ENCODE measurements at places on chromosomes 5 and 9.

GRCh38 chr5:149946118-149946517 lies 1.5 kb upstream of the PDE6A start:
- no peak for DNase-seq

GRCh38 chr5:34749431-34749873 lies 89.5 kb upstream of the TTC23L start:
- DNase-seq, result no peak

DNA sequence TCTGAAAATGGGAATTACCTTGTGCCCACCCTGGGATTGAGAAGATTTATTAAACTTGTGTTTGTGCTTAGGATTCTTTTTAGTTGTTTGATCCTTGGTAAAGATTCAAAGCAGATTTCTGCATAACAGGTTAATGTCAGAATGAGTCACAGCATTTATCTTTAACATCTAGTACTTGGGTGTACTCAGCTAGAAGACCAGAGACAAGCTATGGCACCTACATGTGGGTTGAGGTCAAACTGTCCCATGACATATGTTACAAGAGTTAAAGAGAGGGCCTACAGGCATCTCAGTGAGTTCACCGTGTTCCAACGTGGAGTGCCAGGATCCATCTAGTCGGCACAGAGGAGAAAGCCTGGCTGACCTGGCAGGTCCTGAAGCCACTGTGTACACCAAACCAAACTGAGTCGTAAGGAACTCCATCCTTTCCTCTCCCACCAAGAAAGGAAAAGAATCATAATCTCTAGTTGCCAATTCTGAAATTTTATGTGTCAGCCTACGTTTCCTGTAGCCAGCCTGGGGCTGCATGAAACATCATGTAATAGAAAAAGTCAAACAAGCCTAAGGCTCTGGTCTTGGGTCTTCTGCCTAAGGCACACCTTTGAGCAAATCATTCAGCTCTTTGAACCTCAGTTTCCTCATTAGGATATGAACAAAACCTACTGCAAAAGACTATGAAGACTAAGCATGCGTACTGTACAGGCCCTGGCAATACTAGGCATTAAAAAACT lies 73.7 kb downstream of the RCL1 start:
- no peak for DNase-seq

- DNase-seq, result no peak
Observed at GRCh38 chr5:162289489-162289888, 221.9 kb downstream of the GABRG2 start.

DNA sequence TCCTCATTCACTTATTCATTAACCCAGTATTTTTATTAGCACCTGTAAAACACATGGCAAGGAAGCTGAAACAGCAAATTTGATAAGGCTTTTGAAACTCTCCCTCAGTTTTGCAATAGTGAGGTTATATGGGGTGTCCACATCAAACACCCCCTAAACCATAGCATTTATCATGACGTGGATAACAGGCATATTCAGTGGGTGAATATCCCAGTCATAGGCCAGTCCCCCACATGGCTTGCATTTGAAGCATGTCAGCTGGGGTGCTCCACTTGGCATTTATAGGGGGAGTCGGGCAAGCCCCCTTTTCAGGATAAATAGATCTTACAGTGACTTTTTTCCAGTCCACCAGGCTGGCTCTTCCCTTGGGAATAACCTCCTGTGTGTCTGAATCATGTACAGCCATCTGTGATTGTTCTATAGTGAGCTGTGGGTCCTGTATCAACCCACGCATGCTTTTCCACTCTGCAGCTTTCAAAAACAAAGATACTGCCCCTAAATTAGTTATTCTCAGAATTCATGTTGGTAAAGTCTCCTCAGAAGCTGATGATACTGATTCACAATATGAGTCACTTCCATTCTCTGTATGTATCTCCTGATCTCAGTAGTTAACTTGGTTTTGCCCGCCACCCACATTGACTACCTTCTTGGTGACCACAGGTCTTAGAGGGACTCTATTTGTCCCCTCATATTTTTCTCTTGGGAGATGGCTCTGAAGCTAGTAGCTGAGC lies 84.4 kb upstream of the SPIN1 start:
- peak; percentile 28 for DNase-seq

GRCh38 chr9:21294364-21294774 lies 10.7 kb downstream of the IFNA5 start:
- DNase-seq, result no peak

- no peak for DNase-seq
Observed at GRCh38 chr5:1174122-1174936, 27.1 kb upstream of the SLC6A19 start.

DNA sequence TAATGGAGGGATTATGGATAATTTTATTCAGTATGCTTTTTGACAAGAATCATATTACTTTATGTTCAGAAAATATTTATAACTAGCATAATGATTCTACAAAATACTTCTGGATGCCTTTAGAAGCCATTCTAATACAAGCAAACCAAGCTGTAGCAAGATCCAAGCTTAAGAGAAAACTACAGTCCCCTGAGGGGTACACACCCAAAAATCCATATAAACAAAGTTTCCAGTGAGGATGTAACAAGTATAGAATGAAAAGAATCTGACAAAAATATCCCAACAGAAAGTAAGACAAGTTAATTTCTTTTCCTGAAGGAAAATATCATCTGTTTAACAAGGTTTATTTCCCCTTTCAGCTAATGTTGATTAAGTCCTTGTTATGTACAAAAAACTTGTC lies 53.9 kb downstream of the MLLT3 start:
- no peak for DNase-seq

DNA sequence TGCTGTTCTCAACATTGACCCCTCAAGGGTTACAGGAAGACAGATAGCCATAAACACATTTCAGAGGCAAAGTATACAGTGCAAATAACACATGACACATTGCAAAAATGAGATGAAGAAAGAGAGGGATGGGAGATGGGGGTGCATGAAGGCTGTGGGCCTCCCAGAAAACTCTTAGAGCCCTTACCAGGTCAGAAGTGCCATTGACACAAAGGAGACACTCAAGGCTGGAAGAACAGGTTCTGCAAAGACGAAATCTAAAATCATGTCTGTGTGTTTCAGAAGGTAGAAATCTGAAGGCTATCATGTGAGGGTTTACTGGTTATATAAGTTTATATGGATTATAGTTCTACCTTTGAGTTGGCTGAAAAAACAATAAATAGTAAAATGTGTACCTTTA lies 318.8 kb downstream of the BNC2 start:
- DNase-seq, result no peak

- no peak for DNase-seq
Observed at GRCh38 chr9:127769929-127770582, 8.4 kb downstream of the SH2D3C start.

DNA sequence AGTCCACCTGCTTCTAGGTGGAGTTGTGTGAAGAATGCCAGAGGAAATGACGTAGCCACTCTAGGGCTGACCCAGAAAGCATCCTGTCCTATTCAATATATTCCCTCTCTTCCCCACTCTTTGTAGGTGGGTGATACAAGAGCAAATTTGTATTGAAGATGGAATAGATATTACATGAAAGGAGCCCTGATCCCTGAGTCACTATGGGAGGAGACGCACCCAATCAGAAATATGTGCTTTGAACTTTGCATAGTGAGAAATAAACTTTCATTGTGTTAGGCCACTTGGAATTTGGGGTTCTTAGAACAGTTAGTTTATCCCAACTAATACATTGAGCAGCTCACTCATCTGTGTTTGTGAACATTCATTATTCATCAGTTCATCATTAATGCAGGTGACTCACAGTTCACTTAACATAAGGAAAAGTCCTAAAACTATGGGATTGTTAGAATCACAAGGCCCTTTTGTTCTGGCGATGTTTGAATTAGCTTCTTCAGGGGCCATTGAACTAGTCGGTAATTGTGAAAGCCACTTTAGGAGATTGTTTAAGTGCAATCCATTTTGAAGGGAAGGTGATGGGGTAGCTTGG lies 26.9 kb upstream of the NTRK2 start:
- no peak for DNase-seq

DNA sequence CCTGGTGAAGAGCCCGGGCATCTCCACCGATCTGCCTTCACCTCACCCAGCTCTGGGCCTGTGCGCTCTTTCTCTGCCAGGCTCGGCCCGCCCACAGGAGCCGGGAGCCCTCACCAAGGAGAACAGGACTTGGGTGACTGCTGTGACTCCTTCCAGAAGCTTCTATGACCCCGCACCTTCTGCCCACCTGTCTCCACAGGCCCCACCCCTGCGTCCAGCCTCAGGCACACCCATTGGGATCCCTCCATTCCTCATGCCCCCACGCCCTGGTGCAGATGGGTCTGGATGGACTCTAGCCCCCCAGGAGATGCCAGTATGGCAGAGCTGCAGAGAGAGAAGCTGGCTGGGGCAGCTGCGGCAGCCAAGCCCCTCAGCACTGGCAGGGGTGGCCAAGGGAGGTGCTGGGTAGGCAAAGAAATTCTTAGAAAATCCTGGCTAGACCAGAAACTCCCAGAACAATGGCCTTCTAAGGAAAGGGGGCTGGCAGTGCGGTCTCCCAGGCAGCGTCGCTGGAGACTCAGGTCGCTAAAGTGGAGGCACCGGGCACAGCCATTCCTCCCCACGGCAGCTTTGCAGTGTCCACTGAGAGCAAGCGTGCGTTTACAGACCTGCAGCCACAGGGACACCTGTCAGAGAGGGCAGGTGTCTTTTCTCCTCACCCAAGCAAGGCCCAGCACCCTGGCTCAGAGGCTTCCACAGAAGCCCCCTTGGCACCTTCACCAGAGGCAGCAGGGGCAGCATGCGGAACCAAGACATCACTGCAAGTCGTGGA lies 17.3 kb downstream of the LPCAT1 start:
- no peak for DNase-seq

Measured in stimulated activated CD4-positive, alpha-beta T cell treated with anti-CD3 and anti-CD28 coated beads, Interleukin-4, amount 100 ng/mL, for 4 hours (primary cell).